Hypothalamus (tissue), 51 donors: ENCODE measurements at places on chromosomes 4 and X.

GRCh38 chrX:115957862-115958490, 212.6 kb upstream of the AGTR2 start:
- DNase-seq, result no peak

DNA sequence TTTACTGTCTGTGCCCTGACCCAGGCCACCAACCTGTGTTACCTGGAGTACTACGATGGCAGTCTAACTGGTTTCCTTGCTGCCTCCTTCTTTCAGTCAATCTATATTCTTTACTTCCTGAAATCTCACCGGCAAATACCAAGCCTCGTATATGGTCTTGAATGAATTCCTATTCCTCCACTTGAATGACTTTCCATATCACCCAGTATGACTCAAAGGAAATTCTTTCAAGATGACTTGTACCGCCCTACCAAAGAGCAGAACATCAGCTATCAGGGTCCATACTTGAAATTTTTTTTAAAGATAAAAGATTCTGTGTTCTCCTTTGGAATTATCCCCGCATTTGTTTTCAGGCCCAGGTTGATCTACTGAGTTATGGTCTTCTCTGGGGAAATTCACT, 378.0 kb downstream of the AFF2 start:
- no peak for DNase-seq

DNA sequence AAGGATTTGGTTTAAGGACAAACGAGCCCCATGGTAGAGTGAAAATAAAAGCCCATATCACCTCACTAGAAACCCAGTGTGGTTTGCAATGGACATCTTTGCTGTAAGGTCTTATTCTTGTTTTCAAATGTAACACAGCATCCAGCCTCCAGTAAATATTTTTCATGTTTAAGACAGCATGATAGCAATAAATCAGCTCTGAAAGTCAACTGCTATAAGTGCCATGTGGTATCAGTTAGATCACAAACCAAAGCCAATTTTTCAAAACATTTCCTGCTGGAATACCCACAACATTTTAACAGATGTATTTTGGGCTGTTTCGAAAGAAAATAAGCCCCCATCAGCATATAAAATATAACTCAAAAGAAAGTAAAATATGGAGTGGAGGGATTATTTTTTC, 24.0 kb upstream of the SCML1 start:
- DNase-seq, result no peak

GRCh38 chrX:123267220-123267619, 83.1 kb downstream of the GRIA3 start:
- no peak for DNase-seq
